ENCODE measurements at places on chromosomes 1 and 21.

DNA sequence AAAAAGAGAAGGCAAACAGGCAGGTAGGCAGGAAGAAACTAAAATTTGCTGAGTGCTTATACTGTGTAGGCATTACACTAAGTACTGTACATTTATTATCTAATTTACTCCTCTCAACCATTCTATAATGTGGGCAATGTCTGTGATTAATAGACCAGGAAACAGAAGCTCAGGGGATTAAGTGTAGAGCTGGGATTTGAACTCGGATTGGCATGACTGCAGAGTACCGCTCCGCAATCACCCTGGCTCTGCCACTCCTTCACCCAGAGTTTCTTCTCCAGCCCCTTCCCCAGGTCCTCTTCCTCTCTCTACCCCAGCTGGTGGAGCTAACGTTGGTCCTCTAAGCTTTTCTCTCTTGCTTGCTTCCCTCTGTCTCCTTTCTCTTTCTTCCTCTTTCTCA is 11.5 kb upstream of the S100A2 start:
- no peak for DNase-seq

DNA sequence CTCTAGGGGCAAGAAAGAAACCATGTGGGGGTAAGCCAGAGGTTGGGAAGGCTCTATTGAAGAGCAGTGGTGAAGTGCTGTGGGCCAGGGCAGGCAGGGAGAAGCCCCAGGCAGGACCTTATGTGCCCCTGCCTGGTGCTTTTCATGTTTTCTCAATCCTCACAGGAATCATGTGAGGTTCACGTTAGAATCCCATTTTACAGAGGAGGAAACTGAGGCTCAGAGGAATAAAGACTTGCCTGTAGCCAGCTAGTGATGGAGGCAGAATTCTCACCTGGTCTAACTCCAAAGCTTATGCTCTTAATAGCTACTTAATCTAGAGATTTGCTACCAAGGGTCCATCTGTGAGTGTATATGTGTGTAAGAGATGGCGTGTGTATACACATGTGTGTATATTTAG is 4.2 kb downstream of the TTC22 start:
- DNase-seq = no peak

GRCh38 chr1:93729502-93729901 is 47.9 kb upstream of the BCAR3 start:
- no peak for DNase-seq

DNA sequence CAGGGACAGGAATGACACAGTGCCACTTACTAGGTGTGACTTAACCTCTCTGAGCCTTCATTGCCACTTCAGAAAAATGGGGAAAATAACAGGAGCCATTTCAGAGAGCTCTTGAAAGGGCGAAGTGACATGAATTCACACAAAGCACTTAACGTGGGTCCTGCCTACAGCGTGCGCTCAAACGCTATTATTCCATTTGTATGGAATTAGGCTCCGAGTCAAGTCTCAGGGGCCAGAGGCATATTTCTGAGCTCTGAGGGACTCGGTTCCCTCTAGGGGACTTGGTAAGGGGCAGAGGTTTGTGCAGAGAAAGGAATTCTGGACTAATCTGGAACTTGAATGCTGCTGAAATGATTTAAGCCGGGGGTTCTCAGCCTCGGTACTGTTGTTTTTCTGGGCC is 14.1 kb downstream of the DRAXIN start:
- no peak for DNase-seq

DNA sequence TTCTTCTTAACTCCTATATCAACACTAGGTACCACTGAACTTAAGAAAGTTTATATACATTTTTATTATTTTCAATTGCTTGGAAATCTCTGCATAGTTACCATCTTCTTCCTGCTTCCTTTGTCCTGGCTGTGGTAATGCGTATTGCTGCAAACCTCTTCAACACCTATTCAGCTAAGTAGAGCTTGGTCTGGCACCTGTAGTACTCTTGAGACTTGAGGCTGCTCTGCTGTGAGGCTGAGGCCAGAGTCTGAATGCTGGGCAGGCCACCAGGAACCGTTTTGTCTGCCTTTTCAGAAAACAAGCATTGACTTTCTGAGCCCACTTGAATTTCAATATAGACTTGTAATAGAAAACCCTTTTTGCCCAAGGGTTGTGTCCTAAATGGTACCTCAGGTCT is 52.0 kb upstream of the RGS2 start:
- DNase-seq = no peak

DNA sequence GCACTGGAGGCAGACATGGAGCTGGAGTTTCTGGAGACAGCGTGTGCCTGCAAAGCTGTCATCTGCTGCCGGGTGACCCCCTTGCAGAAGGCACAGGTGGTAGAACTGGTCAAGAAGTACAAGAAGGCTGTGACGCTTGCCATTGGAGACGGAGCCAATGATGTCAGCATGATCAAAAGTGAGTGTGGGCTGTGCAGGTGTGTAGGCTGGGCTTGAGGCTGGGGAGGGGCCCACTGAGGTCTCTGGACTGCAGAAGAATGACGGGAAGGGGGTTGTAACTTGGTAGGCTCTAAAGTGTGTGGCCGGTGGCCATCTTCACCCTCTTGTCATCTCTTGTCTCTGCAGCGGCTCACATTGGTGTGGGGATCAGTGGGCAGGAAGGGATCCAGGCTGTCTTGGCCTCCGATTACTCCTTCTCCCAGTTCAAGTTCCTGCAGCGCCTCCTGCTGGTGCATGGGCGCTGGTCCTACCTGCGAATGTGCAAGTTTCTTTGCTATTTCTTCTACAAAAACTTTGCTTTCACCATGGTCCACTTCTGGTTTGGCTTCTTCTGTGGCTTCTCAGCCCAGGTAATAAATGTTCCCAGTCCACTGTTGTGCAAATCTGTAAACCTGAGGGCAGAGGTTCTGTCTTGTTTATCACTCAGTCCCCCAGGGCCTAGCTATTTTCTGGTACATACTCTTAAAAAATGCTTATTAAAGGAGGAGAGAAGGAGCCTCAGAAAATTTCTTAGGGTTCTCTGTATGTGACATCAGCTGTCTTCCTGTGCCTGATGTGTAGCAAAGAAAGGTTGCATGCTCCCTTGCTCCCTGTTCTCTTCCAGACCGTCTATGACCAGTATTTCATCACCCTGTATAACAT is 19.9 kb downstream of the ATP8B2 start:
- peak; percentile 66 for DNase-seq
